Panc1 (cell line): ENCODE measurements at places on chromosomes 7 and 10.

DNA sequence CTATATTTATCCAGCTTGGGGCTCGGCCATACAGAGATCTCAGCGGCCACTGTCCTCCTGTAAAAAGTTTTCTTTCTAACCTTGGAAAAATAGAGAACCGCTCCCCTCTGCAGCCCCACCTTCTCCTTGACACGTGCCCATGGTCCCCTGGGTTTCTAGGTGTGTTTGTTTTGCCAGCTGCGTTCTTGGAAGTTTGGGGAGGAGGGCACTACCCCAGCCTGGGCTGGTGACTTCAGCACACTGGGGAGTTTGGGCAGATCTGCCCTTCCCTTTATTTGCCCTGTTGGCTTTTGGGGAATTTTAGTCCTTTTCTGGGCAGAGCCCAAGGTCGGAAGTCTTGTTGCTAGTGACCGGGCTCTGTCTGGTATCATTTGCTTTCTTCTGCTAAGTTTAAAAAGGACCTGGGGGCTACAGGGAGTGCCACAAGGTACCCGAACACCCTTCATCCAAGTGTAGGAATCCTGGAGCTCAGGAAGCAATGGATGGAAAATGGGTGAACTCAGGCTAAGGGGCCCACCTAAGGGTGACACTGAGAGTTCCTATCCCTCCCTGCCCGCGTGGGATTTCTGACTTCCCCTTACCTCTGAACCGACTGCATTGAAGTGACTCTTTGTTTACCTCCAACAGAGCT lies 1.7 kb downstream of the ADAMTS14 start:
- no peak for DNase-seq

GRCh38 chr7:155753446-155753965 lies 58.8 kb downstream of the SHH start:
- DNase-seq: no peak

DNA sequence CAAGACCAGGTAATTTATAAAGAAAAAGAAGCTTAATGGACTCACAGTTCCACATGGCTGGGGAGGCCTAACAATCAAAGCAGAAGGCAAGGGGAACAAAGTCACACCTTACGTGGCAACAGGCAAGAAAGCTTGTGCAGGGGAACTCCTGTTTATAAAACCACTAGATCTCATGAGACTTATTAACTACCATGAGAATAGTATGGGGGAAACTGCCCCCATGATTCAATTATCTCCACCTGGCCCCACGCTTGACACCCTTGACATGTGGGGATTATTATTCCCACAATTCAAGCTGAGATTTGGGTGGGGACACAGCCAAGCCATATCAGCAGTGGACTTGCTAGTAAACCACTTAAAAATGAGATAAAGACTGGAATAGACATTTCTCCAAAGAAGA lies 451.7 kb downstream of the DNAJB9 start:
- no peak for DNase-seq

DNA sequence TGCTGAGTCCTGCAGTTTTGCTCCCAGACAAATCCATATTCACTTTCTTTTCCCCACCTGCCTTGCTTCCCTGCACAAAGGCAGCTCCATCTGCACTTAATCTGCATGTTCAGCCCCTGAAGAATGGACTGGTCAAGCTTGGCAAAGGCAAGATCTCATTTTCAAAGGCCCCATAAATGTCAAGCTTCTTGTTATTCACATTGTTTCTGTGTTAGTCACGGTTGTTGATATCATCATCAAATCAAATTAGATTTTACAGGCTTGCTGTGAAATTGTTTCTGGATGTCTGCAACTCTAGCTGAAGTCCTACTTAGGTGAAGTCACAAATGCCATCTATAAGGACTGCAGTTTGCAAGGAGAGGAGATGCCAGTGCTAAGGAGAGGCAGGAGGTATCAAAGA lies 91.0 kb downstream of the GPAM start:
- no peak for DNase-seq

DNA sequence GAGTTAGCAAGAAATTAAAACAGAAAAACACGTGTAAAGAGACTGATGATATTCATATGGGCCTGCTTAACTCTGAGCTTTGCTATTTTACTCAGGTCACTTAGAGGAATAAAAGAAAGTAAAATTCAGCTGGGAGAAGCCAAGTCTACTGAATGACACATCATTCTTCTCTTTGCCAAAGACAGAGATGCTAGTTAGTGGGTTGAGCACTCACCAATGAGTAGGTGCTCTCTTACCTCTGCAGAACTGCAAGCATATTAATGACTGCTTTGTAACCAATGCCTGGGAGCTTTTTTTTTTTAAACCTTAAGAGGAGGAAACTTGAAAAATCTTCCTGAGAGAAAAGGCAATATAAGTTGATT lies 44.8 kb upstream of the BAMBI start:
- no peak for DNase-seq

DNA sequence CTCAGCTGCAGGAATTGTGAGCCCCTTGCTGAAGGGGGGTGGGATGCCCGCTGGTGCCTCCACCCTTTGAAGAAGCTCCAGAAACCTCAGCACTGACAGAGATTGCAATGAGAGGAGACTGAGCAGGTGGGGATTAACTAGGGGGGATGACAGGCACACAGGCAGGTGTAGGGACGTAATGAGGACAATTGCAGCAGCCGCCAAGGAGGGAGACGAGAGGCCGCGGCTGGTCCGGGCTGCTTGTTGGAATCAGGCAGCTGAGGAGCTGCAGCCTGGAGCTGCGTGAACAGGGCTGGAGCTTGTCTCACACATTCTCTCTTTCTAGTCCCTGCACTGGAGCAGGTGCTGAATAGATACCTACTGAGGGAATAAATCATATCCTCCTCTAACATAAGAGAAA lies 122.0 kb upstream of the TCERG1L start:
- DNase-seq: no peak

DNA sequence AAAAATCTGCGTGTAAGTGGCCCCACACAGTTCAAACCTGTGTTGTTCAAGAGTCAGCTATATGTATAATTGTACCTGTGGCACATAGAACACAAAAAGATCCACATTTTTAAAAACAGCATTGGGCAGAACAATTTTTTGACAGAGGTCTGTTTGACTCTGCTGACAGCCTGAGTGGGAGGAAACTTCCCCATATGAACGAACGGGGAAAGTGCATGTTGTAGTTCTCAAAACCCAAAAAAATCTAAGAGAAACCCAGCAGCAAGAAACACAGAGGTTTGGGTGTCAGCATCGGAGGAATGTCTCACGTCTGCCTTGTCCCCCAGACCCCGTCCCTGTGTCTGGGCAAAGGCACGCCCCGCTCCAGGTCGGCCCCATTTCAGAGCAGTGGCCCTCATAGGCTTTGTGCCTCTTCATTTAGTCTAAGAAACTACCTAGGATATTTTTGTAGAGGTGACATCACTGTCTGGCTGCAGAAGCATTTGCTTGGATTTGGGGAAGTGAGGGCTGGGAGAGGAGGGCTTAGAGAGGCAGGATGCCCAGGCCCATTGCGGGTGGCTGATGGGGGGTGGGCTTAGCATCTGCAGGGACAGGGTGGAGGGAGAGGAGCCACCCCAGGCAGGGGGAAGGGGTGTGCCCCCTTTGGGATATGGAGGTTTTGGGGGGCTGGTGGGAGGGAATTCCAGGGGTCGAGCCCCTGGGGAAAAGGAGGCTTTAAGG lies 11.0 kb downstream of the CUX1 start:
- no peak for DNase-seq

GRCh38 chr7:150734254-150734653 lies 3.0 kb upstream of the GIMAP5 start:
- no peak for DNase-seq

DNA sequence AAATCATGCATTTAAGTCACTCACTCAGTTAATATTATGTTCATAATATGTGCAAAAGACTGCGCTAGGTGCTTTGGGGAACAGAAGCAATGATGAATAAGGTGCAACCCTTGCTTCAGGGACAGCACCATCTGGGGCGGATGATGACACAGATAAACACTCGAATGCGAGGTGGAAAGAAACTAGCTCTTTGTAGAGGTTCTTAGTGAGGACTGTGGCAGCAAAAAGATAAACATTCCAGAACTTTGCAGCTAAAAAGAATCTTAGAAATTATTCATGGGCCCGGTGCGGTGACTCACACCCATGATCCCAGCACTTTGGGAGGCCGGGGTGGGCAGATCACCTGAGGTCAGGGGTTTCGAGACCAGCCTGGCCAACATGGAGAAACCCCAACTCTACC lies 29.8 kb upstream of the CHST15 start:
- DNase-seq: no peak

DNA sequence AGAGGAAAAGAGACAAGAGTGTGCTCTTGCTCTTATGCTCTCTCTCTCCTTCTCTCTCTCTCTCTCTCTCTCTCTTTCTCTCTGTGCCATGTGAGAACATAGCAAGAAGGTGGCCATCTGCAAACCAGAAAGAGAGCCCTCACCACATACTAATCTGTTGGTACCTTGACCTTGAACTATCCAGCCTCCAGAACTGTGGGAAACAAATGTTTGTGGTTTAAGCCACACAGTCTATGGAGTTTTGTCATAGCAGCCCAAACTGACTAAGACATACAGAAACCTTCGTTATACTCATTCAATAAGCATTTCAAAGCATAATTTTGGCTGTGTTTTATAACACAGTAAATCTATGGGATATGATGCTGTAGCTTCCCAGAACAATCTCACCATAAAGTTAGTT lies 56.4 kb upstream of the PLPP4 start:
- DNase-seq: no peak

DNA sequence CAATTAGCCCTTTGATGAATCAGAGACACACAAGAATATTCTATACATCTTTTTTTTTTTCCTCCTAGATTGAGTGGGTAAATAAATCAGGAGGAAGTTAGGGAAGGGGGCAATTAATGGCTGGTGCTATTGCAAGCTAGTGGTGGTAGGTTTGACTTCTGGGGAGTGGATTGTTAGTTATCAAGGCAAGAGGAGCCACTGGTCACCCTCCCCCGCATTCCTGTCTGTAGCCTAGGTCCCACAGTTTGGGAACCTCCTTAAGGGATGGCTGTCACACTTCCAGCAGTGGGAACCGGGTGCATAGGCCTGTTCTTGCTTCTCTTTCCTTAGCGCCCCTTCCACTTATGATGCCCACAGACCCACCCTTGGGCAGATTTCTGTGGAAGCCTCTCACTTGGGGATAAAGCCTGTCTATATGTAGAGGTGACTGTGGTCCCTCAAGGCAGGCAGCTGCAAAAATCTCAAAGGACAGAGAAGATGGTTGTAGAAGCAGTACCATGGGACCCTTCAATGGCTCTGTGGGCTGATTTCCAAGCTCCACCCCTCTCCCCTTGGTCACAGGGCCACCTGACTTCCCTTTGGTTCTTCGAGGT lies 2.3 kb upstream of the ADCK2 start:
- no peak for DNase-seq

GRCh38 chr7:127619681-127620405 lies 1.9 kb upstream of the PAX4 start:
- no peak for DNase-seq

GRCh38 chr7:146249272-146249671 lies 132.7 kb downstream of the CNTNAP2 start:
- no peak for DNase-seq

DNA sequence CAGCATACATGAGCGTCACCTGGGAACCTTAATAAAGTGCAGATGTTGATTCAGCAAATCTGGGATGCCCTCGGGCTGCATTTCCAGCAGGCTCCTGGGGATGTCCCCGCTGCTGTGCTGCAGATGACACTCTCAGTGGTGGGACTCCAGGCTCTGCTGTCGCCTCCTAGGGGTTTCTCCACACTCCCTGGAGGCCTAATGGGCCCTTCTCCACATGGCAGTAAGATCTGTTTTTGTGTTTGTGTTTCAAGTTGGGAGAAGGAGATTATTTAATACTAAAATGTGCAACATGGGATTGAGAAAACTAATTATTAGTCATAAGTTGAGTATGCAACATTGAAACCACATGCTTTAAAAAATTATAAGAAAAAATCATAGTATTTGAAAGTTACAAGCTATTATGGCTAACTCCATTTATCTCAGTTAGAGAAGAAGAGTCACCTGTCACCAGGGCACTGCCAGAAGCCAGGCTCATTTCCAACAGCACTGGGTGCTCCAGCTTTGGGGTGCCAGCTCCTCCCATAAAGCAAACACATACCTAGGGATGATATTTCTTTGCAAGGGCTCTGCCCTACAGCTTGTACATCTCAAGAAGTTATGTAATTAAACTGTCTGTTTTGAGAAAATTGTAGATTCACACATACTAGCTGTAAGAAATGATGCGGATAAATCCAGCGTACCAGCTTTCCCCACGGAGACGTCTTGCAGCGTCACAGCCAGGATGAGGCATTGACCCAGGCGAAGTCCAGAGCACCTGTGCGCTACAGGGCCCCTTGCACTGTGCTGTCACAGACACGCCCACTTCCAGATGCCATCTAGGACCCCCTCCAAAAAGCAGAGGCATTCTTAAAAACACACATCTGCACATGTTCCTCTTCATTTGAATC lies 106.4 kb downstream of the EGFR start:
- no peak for DNase-seq
